Activated CD8-positive, alpha-beta T cell treated with anti-CD3 and anti-CD28 coated beads for 36 hours (primary cell): ENCODE measurements at places on chromosomes 11 and 22. TPM values are rescaled to one million over a fixed set of nuclear protein-coding genes. Genes with fewer than 3 reads are reported as not detected.

- H3K36me3 ChIP-seq: peaks cover 2% of the 10 kb centered on the region
- peaks cover 11% of the 10 kb centered on the region for H3K27me3 ChIP-seq
- H3K4me1 ChIP-seq: no peaks in the 10 kb centered on the region
- H3K4me3 ChIP-seq: no peak overlapping the region
- DNase-seq: no peak
- no peak overlapping the region for H3K27ac ChIP-seq
Measured at GRCh38 chr11:112392904-112393303, 132.2 kb upstream of the PLET1 start.

Gene APOL3
- total RNA-seq: 44.5 TPM

Gene MMP12
- total RNA-seq: not detected

DNA sequence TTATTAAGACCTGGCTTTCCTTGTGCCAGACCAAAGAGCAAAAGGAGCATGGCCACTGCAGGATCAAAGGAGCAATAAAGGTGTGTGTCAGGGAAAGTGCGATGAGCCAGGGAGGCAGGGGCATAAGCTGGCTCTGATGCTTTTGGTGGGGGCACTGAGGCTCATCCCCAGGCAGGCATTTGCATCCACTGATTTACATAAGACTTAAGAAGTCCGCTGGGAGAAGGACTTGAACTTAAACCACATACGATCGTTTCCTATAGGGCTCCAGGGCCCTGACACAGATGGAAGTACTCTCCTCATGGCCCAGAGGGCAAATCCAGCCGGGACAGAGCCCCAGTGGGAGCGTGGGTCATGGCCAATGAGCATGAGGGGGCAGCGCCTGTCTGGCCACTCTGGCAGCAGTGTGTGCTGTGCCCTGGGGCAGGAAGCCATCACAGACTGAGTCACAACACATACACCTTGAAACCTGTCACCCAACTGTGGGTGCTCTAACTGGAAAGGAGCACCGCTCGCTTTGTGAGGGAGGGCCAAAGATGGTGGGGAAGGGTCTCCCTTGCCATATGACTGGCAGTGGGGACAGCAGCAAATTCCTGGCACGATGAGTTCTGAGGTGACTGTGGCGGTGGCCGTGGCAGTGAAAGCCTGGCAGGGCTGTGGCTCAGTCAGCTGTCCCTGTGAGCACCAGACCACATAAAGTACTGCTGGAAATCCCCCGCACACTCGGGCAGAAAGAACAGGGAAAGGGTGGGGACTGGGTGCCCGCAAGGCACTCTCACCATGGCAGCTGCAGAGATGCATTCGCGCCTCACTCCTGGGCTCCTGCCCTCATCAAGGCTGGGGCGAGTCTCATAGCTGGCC lies 79.4 kb upstream of the LMO1 start:
- H3K36me3 ChIP-seq: no peaks in the 10 kb centered on the region
- H3K27me3 ChIP-seq: peaks cover 1% of the 10 kb centered on the region
- H3K4me3 ChIP-seq: no peak overlapping the region
- H3K27ac ChIP-seq: no peak overlapping the region

Gene PAX6
- total RNA-seq: not detected

Gene KDM4E
- not detected for total RNA-seq

GRCh38 chr11:57457643-57458023 lies 2.7 kb upstream of the RTN4RL2 start:
- H3K27ac ChIP-seq: no peak overlapping the region
- peaks cover 21% of the 10 kb centered on the region for H3K4me1 ChIP-seq
- DNase-seq: no peak
- no peaks in the 10 kb centered on the region for H3K36me3 ChIP-seq

GRCh38 chr11:92931746-92932422 lies 37.6 kb upstream of the MTNR1B start:
- H3K4me3 ChIP-seq: no peak overlapping the region
- DNase-seq: no peak
- no peaks in the 10 kb centered on the region for H3K36me3 ChIP-seq
- H3K27ac ChIP-seq: no peak overlapping the region

Gene POLDIP3
- total RNA-seq: 70.2 TPM

GRCh38 chr22:35905894-35906293 lies 122.7 kb downstream of the RBFOX2 start:
- H3K4me1 ChIP-seq: peaks cover 6% of the 10 kb centered on the region
- no peak for DNase-seq
- H3K27me3 ChIP-seq: peaks cover 11% of the 10 kb centered on the region
- H3K36me3 ChIP-seq: no peaks in the 10 kb centered on the region
- H3K27ac ChIP-seq: no peak overlapping the region
